Mesothelial cell of epicardium (in vitro differentiated cells): ENCODE measurements at places on chromosomes 7 and 10. TPM values are rescaled to one million over a fixed set of nuclear protein-coding genes. Genes with fewer than 3 reads are reported as not detected.

DNA sequence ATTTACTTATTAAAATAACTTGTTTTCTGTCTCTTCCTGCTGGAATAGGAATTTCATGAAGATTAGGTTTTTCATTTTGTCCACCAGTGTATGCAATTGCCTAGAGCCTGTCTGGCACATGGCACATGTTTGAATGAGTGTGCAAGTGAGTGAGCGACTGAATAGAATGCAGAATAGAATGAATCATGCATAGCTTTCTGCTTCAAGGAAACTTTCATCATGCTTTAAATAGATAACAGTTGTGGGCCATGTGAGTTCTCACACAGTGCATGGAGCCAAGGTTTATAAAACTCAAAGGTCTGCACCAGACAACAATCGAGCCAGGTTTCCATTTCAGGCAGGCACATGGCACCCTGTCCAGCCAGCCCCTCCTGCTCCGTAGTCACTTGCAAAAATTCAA is 74.2 kb upstream of the HECW1 start:
- no peak overlapping the region for H3K4me3 ChIP-seq
- H3K27me3 ChIP-seq, result peaks cover 6% of the 10 kb centered on the region
- peaks cover 8% of the 10 kb centered on the region for H3K4me1 ChIP-seq
- H3K36me3 ChIP-seq, result no peaks in the 10 kb centered on the region
- no peak for DNase-seq

TMEM176B gene
- total RNA-seq, result 1.9 to 2.8 TPM (median 2.3 TPM) in 3 replicates

- no peak overlapping the region for H3K4me3 ChIP-seq
- no peak overlapping the region for H3K27ac ChIP-seq
- no peak for DNase-seq
- H3K27me3 ChIP-seq, result peaks cover 9% of the 10 kb centered on the region
- H3K36me3 ChIP-seq, result no peaks in the 10 kb centered on the region
- peaks cover 7% of the 10 kb centered on the region for H3K4me1 ChIP-seq
Observed at GRCh38 chr7:86773309-86773708, 129.6 kb downstream of the GRM3 start.

MYL10 gene
- total RNA-seq, result not detected in 3 replicates

DNA sequence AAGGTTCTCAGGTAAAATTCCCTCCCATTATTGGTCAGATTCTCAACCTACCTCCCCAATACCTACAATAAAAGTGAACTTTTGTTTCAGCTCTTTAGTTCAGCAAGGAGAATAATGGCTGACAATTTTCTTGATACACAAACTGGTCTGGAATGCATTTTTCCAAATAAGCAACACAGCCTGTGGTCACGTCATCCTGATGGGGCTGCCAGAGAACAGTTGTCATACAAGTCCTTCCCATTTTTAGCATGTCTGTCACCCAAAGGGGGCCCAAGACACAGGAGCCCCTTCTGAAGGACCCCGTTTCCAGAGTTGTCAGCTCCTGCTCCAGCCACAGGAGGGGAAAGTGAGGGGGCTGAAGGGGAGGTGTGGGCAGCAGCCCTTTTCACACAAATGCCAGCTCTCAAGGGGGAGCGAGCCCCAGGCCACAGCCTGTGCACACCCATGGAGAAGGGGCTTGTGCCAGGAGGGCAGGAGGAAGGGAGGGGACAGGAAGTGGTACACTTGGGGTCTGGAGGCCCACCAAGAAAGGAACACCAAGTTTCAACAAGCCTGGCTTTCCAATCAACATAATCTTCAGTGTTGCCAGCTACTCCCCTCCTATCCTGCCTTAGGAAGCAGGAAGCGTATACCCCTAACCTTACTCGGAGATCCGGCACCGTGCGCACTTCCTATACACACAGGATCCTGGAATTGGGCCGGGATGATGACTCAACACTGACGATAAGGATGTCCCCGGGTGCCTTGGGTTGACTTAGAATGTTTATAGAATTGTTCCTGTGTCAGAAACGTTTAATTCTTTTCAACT is 43.4 kb upstream of the PDLIM1 start:
- no peak for DNase-seq
- H3K4me1 ChIP-seq, result no peaks in the 10 kb centered on the region
- H3K4me3 ChIP-seq, result no peak overlapping the region

- no peak for DNase-seq
- no peaks in the 10 kb centered on the region for H3K27me3 ChIP-seq
- peaks cover 17% of the 10 kb centered on the region for H3K4me1 ChIP-seq
- no peak overlapping the region for H3K27ac ChIP-seq
Observed at GRCh38 chr7:24698531-24699266, 58.6 kb downstream of the GSDME start.

CARD11 gene
- 8.3 to 9.8 TPM (median 9.3 TPM) in 3 replicates for total RNA-seq

GRCh38 chr7:27215356-27215755 is 15.5 kb upstream of the HOXA13 start:
- no peak overlapping the region for H3K4me3 ChIP-seq
- H3K27me3 ChIP-seq, result peaks cover 91% of the 10 kb centered on the region
- H3K4me1 ChIP-seq, result peaks cover 20% of the 10 kb centered on the region

NIPSNAP2 gene
- total RNA-seq, result 59.9 to 63.4 TPM (median 62.8 TPM) in 3 replicates
